ENCODE measurements at places on chromosomes 12 and 14.
A peak's percentile ranks its signal among the peaks of the same experiment; 100 is the strongest.

GRCh38 chr12:79737875-79738718 lies 47.3 kb upstream of the PAWR start:
- DNase-seq, result peak; percentile 17

GRCh38 chr12:33771889-33772288 lies 250.4 kb upstream of the ALG10 start:
- DNase-seq, result no peak

GRCh38 chr12:53197011-53197640 lies 9.9 kb downstream of the ITGB7 start:
- DNase-seq, result no peak

DNA sequence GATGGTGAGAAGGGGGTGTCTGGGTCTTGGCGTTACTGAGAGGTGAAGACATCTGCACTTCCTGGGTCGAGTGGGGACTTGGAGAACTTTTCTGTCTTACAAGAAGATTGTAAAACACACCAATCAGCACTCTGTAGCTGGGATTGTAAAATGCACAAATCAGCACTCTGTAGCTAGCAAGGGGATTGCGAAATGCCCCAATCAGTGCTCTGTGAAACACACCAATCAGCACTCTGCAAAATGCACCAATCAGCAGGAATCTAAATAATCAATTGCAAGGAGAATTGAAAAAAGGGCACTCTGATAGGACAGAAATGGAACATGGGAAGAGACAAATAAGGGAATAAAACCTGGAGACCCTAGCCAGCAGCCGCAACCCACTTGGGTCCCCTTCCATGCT lies 376.1 kb upstream of the SFSWAP start:
- DNase-seq, result no peak

DNA sequence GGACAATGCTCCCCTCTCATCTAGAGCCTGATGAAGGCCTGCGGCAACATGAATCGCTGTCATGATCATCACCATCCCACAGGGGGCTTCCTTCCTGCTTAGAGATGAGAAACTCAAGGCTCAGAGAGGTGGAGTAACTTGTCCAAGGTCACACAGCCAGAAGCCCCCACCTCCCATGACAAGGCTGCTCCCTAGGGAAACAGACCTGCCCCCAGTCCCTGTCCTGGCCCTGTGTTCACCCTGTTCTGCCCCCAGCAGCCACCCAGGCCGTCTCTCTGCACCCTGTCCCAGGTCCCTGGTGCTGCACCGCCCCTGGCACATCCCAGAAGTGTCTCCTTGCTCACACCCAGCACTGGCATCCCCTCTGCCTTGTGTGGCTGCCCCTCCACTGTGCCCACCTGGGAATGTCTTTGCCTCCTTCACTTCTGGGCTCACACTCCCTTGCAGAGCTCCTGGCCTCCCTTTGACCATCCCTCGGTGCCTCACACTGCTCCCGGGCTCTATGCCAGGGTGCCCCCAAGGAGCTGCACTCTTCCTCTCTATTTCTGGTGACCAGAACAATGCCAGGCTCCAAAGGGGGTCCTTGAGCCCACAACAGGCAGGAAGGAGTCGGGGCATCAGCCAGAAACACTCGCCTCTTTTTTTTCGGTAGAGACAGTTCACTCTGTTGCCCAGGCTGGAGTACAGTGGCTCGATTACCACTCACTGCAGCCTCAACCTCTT lies 70.5 kb downstream of the BCL11B start:
- DNase-seq, result no peak

DNA sequence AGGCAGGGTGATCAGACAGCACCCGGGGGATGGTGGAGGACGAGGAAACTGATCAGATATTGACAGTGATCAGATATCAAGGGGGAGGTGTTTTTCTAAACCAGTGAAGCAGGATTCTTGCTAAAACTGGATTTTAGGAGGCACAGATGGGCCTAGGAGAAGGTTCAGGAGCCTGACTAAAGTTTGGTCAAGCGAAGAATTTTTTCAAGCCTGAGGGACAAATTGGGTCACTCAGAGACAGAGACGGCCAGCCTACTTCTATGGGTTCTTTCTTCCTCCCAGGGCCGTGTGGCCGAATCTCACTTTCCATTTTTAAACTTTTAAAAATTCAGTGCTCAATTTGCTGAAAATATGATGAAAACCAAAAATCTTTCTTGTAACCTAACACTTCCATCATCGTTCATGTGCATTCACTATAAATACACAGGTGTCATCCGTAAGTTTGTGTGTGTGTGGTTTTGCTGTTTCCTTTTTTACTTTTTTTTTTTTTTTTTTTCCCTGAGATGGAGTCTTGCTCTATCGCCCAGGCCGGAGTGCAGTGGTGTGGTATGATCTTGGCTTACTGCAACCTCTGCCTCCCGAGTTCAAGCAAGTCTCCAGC lies 68.5 kb downstream of the RIN3 start:
- DNase-seq, result no peak

- no peak for DNase-seq
Measured at GRCh38 chr14:51605575-51605974, 46.1 kb upstream of the FRMD6 start.

- DNase-seq, result no peak
Measured at GRCh38 chr12:104769144-104769561, 188.9 kb downstream of the SLC41A2 start.

GRCh38 chr14:88351966-88352691 lies 29.1 kb upstream of the KCNK10 start:
- no peak for DNase-seq

- DNase-seq, result no peak
Measured at GRCh38 chr12:6039894-6040601, 84.4 kb downstream of the VWF start.

DNA sequence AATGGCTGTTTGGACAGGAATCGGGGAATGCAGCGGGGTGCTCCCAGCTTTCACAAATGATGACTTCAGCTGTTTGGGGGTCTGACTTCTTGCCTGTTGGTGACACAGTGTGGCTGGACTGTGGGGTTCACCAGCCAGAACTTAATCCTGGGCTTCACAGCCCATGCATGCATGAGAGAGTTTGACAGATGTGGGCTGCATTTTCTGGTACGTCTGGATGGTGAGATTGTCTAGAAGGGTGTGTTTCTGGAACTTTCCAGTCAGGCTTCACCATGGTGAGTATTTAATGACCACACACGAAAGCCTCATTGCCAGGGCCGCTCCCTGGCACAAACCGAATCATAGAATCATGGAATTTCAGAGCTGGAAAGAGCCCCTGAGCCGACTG lies 29.6 kb downstream of the CHST11 start:
- DNase-seq, result no peak

Measured in AG04449 (cell line).